NCI-H2171 (cell line): ENCODE measurements at places on chromosomes 1 and 21.
A peak's percentile ranks its signal among the peaks of the same experiment; 100 is the strongest.

DNA sequence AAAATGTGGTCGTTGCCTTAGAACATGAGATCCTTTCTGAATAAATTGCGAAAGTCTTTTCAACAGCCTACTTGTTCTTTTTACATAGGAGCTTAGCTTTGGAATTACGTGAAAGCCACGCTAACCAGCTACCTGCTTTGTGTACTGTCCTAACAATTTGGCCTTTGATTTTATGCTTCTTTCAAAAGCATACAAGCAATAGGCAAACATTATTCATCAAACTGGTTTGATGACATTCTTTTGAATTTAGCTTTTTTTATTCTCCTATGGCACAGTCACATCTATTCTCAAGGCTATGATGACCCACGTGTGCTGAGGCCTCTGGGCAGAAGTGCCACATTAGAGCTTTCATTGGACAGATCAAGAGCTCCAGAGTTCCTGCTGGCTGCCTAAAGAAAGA is 178.0 kb upstream of the DPT start:
- DNase-seq = no peak

DNA sequence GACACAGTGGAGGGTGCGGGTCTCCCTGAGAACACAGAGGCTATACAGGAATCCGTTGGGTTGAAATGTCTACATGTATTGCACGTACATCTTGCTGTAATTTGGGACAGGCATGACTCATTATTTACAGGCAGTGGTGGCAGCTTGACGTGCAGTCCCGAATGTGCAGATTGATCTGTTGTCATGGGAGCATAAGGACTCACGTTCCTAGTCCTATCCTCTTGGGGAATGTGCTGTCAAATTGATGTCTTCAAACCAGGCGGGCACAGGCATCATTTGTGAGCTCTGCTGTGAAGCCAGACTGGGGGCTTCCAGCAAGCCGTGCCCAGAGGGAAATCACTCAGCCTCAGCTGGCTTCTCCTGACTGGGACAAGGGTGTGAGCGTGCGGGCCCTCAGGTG is 40.5 kb downstream of the S100B start:
- peak; percentile 95 for DNase-seq

- DNase-seq = no peak
Observed at GRCh38 chr1:98662356-98662670, 792 bp downstream of the SNX7 start.

DNA sequence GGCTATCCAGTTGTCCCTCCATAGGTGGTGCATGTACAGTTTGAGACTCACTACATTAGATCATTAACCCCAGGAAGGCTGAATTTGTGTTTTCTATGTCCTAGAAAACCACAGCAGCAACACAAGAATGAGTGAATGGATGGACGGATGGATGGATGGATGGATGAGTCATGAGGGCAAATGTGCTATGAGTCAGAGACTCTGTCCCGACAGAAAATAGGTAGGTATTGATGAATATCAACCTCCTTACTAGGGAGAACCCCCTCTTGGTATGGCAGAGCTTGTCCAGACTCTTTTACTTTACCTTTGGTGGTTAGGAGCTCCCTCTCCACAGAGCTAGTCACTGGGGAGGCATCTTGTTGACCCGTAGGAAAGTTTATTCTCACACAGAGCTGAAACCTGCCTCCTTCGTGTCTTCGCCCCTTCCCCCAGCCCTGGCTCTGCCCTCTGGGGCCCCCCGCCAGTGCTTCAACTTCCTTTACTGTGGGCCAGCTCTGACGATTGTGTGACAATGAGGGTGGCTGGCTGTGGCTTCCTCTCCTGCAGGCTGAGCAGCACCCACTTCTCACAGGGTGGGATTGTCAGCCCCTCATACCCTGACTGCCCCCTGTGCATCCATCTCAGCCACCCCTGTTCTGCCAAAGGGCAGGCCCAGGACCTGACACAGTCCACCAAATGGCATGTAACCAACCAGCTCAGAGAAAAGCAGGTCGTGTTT is 145.2 kb downstream of the FOXD2 start:
- no peak for DNase-seq

- no peak for DNase-seq
Observed at GRCh38 chr1:115426956-115427355, 88.9 kb upstream of the NGF start.

DNA sequence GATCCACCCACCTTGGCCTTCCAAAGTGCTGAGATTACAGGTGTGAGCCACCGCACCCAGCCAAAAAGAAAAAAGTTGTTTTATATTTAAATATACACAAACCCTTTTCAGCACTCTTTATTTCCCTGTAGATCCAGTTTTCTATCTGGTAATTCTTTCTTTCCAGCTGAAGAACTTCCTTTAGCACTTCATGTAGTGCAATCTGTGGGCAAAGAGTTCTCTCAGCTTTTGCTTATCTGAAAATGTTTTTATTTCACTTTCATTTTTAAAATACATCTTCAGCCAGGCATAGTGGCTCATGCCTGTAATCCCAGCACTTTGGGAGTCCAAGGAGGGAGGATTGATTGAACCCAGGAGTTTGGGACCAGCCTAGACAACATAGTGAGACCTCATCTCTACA is 28.5 kb upstream of the HYI start:
- no peak for DNase-seq

- no peak for DNase-seq
Observed at GRCh38 chr1:160629286-160630210, 17.3 kb downstream of the SLAMF1 start.

GRCh38 chr1:73411479-73411878 is 786.5 kb downstream of the LRRIQ3 start:
- DNase-seq = peak; percentile 30

DNA sequence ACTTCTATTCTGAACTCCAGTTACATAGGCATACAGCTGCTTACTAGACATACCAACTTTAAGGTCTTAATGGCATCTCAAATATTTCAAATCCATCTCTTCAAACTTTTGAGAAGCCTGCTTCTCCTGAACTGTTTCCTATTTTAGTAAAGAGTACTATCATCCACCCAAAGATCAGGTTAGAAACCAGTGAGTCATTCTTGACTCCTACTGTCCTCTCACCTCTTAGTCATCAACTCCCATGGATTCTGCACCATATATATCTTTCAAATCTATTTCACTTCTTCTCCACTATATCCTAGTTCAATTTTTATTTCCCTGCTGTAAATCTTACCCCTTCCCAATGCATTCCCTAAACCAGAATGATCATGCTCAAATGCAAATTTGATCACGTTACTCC is 18.1 kb upstream of the BEND5 start:
- no peak for DNase-seq

DNA sequence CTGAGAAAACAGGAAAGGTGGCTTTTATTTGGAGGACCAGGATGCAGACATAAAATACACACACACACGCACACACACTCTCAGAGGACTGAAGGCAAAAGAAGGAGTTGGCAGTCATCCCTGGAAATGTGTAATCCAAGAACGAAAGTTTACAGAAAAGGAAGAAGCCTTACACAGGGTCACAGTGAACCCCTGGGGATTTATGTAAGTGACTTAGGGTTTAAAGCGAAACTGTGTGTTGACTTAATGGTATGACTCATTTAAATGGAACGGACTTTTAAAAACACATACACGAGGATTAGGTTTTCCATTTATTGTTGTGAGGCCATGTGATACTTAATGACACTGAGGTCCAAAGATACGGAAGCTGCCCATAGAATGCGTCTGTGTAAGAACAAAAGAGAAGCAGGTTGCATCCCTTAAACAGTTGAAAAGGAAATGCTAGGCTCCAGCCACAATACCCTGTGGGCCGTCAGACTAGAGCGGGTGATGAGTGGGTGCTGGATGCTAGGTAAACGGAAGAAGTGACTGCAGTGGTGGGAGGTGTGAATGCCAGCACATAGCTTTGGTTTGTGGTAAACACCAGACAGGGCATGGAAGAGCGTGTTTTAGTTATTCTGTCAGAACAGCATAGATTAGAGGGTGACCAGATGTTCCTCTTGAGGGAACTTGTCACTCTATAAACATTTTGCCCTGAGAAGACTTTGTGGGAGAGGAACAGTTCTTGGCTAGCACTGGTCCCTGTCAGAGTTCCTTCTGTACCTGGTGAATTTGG is 21.6 kb upstream of the BCL10 start:
- no peak for DNase-seq

- DNase-seq = no peak
Observed at GRCh38 chr1:198932351-198932991, 293.6 kb downstream of the PTPRC start.

DNA sequence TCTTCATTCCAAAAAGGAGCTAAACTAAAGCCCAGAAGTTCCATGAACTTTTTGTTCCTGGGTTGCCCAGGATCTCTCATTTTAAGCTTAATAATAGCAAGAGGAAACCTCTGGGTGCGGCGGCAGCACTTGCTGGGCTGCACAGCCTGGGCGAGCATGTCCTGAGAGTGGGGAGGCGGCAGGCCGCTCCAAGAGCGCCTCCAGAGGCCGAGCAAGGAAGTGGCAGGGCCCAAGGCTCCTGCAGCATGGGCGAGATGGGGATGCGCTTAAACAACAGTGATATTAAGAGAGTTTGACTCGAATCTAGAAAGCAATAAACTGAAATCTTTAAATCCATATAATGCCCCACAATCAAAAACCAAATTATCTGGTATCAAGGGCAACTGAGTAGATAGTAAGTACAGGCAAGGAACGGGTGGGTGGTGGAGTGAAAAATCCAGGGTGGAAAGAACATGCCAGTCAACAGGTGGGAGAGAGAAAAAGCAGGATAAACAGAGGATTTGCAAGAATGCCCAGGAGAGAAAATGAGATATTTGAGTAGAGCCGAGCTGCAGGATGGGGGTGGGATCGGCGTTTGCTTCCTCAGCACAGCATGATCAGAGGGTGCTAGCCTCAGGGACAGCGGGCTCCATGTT is 14.1 kb upstream of the TNR start:
- DNase-seq = no peak

DNA sequence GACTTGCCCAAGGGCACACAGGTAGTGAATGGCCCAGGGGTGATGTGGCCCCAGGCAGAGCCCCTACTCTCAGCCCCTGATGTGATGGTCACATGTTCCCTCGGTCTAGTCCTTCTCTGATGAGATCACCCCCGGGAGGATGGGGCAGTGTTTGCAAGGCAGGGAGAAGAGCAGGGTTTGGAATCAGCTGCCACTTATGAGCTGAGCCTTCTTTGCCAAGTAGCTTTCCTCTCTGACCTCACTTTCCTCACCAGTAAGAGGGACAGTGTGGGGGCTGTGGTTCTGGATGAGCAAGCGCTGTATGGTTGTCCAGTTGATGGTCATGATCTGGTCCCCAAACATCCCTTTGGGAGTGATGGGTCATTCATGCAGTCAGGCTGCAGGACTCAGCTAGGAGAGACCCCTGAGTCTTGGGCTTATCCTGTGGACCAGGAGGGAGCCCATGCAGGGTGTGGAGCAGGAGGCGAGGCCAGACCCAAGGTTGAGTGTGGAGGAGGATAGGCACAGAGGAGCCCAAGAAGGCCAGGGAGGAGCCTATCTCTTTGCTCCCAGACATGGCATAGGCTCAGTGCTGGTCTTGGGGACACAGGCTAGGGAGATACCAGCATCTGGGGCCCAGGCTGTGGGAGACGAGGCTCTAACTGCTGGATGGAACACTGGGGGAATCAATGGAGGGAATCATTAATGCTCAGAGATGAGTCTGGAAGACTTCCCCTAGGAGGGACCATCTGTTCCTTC is 15.9 kb upstream of the PEAR1 start:
- no peak for DNase-seq

GRCh38 chr21:26437326-26438009 is 135.6 kb downstream of the CYYR1 start:
- DNase-seq = no peak

DNA sequence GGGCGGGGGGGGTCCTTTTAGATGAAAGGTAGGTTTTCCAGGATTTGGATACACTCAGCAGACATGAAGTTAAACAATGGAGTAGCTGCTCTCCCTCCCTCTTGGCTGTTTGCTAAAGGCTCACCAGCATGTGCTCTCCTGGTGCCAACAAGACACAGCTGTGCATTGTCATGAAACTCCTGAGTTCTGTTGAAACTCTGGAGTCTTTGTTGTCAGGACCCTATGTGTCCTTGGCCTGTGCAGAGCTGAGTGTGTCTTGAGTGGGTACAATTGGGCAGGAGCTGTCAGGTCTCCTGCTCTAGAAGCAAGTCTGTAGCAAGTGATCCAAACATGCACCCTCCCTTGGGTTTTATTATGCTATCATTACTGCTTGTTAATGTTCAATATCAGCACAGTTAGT is 12.7 kb downstream of the TBX19 start:
- DNase-seq = no peak

GRCh38 chr1:175824079-175824478 is 80.7 kb upstream of the TNR start:
- no peak for DNase-seq

DNA sequence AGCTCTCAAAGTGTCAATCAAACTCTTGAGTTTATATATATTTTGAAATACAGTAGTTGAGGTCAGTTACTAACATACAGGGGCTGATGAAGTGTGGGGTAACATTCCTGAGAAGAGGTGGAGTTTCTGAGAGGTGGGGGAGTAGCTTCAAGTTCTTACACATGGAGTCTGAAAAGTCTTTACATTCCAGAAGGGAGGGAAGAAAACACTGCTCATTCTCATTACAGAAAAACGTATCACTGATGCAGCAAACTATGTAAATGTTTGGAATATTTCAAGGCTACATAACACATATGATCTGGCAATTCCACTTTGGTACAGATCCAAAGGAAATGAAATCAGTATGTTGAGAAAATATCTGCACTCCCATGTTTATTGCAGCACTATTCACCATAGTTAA is 1065.8 kb upstream of the B3GALT2 start:
- DNase-seq = no peak

DNA sequence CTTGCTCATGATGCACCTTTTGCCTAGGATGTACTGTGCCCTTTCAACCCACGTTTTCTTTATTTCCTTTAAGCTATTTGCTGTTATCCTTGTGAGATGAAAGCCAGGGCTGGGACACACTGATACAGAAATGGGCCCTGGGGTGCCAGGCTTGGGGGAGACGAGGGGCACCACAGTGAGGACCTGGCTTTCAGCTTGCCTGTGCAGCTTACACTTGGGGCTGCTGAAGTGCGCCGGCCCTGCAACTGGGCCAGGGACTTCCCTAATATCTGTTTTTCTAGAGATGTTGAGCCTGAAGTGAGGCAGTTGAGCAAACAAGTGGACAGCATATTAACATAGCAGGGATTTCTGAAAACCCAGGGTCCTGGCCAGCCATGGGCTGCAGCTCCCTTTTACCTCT is 42.5 kb upstream of the SLC19A1 start:
- DNase-seq = no peak

GRCh38 chr1:107415241-107415640 is 274.4 kb downstream of the NTNG1 start:
- no peak for DNase-seq

DNA sequence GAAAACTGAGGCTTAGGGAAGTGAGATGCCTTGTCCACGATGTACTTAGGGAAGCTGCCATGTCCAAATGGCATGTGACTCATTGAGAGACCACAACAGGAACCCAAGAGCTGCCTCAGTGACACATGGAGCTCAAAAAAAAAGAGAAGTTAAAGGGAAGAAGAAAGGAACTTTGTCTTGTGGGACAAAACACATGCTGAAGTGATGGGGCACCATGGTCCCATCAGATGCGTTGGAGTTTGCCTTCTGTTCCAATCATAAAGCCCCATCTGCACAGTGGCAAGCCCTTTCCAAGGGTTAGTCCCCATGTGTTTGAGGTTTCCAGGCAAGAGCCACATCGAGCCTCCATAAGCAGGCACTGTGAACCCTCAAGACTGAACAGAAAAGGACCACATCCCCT is 8.0 kb downstream of the MED8 start:
- DNase-seq = no peak
